Foreskin melanocyte (primary cell): ENCODE measurements at places on chromosomes 4 and X.

- DNase-seq: peak; percentile 97
Observed at GRCh38 chr4:77481856-77482255, 123.8 kb upstream of the CXCL13 start.

DNA sequence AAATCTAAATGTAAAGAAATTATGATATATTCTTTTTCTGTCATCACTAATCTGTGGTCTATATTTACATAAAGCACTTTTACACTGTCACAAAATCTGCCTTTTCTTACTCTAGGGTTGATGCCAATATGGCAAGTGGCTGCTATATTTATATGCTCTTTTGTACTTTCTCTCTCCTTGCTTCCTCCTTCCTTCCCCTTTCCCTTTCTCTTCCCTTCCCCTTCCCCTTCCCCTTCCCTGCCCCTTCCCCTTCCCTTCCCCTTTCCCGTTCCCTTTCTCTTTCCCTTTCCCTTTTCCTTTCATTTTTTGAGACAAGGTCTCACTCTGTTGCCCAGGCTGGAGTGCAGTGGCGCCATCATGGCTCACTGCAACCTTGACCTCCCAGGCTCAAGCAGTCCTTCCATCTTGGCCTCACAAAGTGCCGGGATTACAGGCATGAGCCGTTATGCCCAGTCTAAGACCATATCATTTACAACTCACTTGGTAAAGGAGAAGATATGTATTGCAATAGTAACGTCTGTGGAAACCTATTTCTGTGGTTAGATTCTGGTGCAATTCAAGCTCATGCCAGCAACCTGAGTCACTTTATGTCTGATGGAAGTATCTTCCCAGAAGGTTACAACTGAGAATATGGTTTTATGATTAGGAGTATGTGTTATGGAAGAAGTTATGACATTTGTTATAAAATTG, 13.9 kb upstream of the PLAC8 start:
- no peak for DNase-seq

DNA sequence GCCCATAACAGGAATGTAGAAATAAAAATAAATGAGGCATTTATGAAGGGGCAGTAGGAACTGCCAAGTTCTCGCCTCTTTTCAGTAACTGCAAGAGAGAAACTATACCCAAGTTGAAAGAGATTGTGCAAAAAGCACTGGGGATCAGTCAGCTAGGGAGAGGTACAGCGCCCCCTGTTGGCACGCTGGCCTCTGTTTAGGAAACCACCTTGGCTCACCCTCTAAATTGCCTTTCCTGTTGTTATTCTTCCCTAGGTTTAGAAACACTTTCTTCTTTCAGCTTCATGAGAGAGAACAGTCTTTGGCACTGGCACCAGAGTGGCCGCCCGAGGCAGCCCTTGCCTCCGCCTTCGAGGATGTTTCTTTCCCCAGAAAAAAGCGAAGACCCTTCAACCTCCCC, 348.5 kb downstream of the MID1IP1 start:
- no peak for DNase-seq

DNA sequence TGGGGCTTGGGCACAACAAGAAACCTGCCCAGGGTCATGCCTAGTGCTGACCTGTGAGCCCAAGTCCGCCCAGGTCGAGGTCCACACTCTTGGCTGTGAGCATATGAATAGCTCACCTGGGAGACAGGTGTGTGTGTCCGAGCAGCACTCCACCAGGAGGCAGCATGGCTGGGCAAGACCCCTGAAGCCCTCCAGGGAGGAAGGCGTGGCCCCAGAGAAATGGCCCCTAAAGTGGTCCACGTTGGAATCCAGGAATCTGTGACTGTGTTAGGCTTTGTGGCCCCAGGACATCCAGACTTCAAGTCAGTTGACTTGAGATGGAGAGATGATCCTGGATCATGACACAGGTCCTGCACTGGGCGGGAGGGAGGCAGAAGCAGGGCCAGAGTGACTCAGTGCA, 138.8 kb downstream of the CPZ start:
- no peak for DNase-seq

- no peak for DNase-seq
Observed at GRCh38 chr4:71269233-71269632, 69.6 kb upstream of the SLC4A4 start.

DNA sequence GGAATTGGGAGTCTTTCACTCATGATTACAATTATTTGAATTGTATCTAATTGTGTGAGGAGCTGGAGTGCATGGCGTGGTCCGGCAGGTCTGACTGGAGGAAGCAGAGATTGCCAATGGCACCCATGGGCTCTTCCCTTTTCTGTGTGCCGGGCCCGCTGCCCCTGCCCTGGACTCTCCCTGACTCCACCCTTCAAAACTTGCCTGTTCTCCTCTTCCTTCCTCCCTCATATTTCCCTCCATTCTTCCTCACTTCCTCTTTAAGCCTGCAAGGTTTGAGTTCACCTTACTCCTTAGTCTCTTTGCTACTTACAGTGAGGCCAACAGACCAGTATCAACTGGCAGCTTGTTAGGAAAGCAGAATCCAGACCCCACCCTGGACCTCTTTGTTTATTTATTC, 6.5 kb upstream of the STBD1 start:
- DNase-seq: no peak

- no peak for DNase-seq
Observed at GRCh38 chr4:145324161-145324560, 143.8 kb upstream of the OTUD4 start.

- DNase-seq: no peak
Observed at GRCh38 chr4:81038636-81039350, 8.3 kb downstream of the BMP3 start.

- DNase-seq: no peak
Observed at GRCh38 chr4:110352670-110353442, 123.1 kb upstream of the ENPEP start.

GRCh38 chr4:15648600-15648999, 6.6 kb downstream of the FBXL5 start:
- no peak for DNase-seq

DNA sequence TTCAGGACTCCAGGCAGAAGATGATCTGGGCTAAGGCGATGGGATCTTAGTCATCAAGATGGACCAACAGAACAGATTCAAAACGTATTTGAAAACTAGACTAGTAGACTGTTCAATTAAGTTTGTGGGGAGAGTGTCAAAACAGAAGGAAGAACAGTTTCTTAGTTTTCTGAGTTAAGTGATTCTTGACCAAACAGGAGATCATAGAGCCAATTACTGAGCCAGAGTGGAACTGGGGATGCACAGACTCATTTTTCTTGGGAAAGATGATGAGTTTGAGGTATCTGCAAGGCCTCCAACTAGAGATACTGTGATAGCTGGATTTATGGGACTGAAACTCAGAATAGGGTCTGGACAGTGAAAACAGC, 119.5 kb downstream of the REELD1 start:
- no peak for DNase-seq

GRCh38 chr4:30912098-30912714, 192.0 kb downstream of the PCDH7 start:
- DNase-seq: no peak
